ENCODE measurements at places on chromosomes 11 and 22.

DNA sequence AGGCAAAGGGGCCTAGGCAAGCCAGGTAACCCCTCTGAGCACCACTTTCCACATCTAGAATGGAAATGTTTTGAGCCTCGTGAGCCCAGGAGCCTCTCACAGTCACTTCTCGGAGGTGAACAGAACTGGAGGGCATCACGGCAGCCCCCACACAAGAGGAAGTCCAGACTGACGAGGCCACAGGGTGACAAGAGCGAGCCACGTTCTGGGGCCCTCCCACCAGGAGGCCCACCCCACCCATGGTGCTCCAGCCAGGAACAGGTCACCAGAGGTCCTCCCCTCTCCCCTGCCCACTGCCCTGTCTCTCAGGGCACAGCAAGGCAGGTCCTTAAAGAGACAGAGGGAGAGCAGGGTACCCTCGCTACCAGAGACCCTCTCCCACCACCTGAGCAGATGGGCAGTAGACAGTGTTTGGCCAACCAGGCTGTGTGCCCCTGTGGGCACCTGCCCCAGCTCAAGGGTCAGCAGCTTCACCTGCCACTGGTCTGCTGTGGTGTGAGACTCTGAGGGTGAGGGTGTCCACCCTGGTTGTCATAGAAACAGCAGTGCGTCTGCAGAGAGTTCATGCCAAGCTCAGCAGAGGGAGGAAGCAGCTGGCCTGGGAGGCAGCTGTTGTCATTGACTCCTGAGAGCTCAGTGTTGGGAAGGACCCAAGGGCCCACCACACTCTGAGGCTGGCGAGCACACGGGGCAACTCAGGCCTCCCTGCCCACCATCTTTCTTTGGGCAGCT is 31.4 kb downstream of the RSPH14 start:
- DNase-seq, result no peak

DNA sequence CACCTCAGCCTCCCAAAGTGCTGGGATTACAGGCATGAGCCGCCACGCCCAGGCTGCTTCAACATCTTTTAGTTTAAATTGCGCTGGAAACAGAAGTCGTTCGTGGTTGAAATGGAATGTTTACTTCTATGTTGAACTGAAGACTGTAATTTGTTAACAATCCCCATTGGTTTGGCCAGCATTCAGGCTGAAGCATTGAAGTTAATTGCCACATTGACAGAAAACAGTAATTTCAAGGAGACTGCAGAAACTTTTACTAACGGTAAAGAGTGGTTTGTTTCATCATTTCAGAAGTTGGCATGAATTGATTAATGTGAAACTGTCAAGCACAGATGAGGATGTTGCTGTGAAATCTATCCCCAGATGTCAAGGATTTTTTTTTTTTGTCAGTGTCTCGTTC is 14.2 kb downstream of the AP5B1 start:
- DNase-seq, result no peak

- DNase-seq, result no peak
Measured at GRCh38 chr22:48706934-48707762, 1120.5 kb downstream of the BRD1 start.

DNA sequence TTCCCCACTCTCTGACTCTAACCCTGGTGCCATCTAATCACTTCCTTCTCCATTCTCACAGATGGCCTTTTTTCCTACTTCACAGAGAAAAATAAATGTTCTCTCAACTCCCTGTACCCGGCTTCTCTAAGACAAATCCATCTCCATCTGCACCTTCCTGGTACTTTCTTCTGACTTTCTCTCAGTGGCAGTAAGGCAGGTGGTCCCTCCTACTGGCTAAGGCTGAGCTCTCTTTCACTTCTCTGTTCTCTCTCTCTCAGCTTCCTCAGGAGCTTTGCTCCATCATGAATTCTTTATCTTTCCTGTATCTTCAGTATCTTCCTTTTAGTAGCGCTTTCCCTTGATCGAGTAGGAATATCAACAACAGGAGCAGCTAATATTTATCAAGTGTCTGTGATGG is 421.6 kb downstream of the TMEM135 start:
- no peak for DNase-seq

DNA sequence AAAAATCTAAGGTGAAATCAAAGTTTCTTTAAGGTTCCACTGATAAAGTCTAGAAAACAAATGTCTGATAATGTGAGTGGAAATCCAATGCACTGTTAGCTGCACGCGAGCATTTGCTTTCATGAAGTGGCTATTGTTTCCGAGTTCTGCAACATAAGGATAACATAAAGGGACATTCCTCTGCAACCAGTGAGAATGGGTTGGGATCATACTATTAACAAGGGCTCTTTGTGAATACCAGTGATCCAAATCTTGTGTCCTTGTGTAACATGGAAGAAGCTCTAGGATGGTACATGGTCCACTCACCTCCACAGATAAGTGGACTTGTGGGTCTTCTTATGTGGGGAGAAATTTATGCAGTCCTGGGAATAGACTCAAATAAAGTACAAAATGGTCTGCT is 24.6 kb downstream of the APIP start:
- no peak for DNase-seq

DNA sequence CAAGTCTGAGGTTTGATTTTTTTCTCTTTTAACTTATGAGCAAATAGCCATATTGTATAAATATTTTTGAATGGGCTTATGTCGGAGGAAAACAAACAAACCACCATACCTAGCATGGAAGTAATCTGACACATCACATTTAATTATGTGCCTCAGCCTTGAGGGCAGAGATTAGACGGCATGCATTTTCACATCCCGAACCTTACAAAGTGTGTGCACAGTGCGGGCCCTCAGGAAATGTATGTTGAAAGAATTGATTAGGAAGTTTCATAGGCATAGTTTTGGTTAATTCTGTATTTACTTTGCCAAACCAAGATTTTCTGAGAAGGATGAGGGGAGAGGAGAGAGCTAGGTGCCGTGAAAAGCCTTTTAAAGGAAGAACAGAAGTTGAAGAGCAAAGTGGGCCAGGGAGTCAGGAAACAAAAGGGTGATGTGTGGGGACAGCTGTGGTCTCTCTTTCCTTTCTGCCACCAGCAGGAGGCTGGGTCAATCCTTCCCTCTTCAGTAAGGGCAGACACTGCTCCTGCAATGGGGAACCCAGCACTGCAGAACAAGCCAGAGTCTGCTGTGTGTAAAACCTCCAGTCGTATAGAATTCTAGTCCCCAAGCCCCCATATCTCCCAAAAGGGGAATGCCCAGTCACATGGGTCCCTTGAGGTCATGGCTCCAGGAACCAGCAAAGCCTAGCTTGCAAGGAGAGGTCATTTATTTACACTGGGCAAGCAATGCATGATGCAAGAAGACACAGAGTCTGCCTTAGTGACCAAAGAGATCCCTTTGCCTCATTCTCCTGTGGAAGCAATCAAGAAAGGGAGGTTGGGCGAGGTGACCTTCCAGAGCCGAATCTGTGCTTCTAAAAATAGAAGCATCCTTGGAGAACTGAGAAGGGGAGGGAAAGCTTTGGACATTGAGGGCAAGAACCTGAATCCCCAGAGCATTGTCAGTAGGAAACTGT is 71.1 kb upstream of the OLFML1 start:
- DNase-seq, result no peak

- DNase-seq, result no peak
Measured at GRCh38 chr22:47011131-47011858, 248.8 kb downstream of the TBC1D22A start.

DNA sequence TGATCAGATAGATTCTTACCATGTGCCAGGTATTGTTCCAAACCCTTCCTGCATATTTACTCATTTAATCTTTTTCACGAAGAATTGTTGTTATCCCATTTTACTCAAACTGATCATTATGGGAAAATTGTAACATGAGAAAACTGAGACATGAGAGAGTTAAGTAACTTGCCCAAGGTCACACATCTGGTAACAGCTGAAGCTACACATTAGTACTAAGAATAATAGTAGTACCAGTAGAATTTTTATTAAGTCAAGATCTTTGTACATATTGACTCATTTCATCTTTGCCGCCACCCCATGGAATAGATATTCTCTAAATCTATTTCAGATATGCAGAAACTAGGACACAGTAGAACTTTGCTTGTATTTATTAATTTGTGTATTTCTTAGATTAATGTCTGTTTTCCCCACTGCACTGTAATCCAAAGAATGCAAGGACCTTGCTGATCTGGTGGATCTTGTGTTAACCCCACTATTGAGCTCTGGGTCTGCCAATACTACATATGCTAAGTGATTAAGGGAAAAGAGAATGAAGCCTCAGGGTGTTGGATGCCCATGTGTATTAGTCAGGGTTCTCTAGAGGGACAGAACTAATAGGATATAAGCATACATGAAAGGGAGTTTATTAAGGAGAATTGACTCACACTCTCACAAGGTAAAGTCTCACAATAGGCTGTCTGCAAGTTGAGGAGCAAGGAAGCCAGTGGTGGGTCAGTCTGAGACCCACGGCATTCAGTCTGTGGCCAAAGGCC is 72.8 kb downstream of the PARVA start:
- DNase-seq, result no peak

DNA sequence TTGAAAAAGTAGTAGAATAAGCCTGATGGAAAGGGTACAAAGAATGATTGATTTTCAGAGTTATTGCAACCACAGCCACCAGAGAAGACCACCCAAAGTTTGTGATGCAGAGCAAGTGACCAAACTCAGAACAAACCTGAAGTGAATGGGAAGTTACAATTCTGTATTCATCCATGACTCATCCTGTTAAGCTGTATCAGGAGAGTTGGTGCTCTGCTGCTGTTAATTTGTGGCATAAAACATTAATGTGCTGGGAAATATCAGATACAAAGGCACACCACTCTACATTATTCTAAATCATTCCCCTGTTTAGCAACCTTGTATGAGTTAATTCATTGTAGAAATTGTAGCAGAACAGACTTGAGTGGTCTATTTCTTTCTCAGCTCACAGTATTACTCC is 19.6 kb upstream of the PDGFD start:
- DNase-seq, result no peak

DNA sequence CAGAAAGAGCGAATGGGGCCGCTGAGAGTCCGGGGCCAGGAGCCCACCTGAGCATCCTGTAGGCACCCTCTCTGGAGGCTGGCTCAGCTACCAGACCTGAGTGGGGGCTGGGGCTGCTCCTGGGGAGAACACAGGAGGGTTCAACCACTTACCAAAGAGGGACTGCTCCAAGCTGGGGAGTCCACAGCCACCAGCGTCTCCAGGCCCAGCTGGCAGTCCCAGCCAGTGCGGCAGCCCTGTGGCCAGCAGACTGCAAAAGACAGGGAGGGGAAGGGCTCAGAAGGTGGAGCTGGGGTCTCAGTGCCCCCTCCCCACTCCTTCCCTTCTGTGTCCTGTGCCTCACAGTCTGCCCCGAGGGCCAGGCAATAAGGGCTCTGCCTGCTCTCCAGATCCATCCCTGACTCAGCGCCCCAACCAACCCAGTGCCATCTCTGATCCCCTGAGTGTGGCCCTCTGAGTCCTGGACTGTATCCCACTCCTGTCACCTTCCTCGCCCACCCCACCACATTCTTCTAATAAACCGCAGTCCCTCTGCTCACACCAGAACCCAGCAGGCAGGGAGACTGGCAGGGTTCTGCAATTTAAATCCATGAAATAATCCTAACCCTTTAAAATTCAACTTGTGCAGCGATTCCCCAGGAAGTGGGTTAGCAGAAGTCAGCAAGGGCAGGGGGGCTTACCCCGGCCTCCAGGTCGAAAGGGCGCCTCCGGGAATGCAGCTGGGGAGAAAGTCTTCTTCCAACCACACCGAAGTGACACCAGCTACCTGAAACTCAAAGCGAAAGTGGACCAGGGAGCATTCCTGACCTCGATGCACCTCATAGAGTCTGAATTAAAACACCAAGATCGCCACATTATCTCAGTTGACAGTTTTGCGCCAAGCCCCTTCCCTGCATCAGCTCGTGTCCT is 13.3 kb downstream of the CHST1 start:
- no peak for DNase-seq

DNA sequence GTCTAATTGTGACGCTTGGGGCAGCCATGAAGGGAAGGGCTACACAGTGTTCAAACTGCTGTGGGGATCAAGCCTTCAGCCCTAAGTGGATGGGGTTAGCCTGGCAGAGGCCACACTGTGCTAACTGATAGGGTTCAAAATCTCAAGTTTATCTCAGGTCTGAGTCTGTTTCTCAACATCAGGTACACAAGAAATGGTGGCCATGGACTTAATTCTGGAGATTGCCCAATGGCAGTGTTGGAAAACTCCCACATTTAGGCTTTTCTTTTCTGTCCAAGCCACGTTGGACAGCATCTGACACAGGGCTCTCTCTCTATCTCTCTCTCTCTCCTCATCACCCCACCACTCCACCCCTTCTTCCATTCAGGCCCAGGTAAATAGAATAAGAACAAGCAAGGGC is 10.9 kb upstream of the DGAT2 start:
- DNase-seq, result no peak

GRCh38 chr11:132977746-132978145 is 554.6 kb downstream of the OPCML start:
- no peak for DNase-seq

DNA sequence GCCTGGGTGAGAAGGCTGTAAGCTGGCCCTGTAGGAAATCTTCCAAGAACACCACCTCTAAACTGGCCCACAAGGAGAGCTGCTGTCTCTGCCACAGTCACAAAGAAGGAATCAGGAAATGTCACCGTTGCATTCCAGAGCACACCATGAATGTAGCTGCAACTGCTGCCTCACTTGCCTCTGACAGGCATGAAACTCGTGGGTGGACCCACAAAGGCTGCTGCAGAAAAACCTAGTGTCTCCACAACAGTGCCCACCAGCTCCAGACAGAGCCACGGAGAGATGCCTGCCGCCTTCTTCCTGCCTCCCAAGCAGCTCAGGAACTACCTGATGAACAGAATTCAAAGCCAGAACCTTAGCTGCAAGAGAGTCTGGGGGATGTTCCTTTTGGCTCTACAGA is 10.5 kb downstream of the DNAJB13 start:
- no peak for DNase-seq

GRCh38 chr11:132430429-132431062 is 1060.1 kb downstream of the NTM start:
- DNase-seq, result no peak

DNA sequence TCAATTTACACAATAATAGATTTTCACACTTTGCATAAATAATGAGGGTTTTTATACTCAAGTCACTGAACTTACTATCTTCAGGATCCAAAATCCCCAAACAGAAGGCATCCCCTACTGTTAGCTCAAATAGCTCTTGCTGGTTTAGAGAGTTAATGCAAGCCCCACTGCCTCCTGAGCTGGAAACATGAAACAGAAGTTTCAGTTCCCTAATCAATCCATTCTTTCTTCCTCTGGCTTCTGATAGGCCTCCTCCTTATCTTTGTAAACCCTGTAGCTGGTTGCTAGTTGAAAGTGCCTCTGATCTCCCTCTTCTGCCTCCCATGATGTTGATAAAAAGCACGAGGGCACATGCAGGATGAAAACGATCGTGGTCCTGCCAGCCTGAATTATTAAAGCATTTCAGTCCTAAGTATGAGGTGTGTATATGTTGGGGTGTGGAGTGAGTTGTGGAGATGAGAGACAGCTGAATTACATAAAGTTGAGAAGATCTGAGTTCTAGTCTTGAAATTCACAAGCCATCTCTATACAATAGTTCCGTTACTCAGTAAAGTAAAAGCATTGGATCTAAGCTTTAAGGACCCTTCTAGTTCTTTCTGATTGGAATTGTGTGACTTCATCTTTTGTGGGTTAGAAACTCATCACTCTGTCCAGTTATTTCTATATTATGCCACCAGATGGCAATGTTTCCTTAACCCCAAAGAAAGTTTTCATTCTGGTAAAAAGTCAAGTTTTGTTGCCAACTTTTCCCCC is 35.0 kb upstream of the EHF start:
- no peak for DNase-seq

Measured in CD4-positive, alpha-beta T cell treated with Interferon gamma for 1 hour (primary cell).